ENCODE measurements at places on chromosomes 11 and 22. TPM values are rescaled to one million over a fixed set of nuclear protein-coding genes. Genes with fewer than 3 reads are reported as not detected.

GRCh38 chr11:23364076-23364475 lies 503.8 kb upstream of the CCDC179 start:
- ATAC-seq: no peak

DNA sequence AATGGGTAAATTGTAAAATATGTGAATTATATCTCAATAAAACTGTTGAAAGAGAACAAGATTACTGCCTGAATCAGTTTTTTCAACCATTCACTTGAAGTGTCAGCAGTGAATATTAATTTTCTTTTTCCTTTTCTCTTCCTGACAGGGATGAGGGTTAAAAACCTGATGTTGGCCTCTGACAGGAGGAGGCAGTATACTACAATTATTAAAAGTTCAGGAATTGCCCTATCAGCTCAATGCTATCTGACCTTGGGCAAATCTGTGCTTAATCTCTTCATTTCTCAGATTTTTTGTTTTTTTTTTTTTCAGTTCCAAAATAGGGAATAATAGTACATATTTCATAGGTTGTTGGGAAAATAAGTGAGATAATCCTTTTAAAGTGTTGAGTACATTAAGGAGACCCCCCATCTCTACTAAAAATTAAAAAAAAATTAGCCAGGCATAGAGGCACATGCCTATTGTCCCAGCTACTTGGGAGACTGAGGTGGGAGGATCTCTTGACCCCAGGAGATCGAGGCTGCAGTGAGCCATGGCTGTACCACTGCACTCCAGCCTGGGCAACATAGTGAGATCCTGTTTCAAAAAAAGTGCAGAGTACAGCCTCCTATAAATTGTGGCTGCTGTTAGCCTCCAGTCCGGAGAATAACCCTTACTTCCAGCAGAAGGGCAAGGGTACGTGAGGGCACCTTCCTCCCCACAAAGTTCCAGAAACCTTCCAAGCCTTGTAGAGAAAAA lies 48.8 kb downstream of the TRIM44 start:
- ATAC-seq: no peak

GRCh38 chr11:14075118-14076078 lies 112.9 kb downstream of the SPON1 start:
- peak; percentile 99 for ATAC-seq

DNA sequence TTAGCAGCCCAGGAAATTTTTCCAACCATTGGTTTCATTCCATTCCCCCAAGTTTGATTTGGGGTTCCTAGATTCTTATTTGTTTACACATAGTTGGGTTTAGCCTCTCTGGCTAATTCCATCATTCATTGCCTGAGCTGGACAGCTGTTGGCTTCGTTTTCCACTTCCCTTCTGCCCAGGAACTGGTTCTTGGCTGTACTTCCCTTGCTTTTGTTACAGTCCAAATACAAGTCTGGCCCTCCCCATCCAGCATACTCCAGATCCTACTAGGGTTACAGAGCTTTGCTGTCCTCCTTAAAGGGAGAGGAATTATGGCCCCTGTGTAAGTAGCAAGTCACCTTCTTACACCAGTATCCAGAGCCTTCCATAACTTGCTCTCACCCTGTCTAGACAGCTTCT lies 356.3 kb downstream of the FAT3 start:
- ATAC-seq: no peak

DNA sequence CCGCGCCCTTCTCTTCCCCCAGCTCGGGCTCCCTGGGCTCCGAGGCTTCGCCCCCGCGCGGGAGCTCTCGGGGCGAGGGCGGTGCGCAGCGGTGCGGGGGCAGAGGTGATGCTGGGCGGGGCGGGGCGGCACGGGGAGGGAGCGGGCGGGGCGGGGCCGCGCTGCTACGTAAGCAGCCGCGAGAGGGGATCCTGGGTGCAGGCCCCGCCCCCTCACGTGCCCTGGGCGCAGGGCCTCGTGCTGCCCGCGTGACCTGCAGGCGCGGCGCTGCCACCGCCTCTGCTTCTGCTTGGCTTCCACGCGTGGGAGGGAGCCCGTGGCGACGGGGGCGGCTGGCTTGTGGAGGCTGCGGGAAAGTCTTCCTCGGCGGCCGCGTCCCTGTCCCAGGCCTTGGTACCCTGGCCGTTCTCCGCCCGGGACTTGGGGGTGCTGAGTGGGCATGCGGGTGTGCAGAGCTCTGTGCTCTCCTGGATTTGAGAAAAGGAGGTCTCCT lies 132.6 kb upstream of the HSD17B12 start:
- ATAC-seq: no peak

DNA sequence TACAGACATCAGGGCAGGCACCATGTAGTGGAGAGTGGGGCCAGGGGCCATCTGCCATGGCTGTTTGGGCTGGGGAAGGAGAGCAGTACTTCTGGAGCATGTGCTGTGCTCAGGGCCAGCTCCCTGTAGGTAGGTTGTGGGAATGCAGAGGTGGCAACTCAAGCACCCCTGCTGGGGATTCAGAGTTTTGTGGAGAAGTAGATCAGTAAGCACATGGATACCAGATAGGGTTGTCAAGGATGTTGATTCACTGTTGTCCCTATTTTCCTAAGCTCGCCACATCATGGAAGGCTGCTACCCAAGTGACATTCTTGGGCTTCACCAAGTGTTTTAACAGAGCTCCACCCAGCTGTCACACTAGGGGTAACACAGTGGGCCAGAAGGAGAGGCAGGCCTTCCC lies 67.2 kb downstream of the BMAL1 start:
- no peak for ATAC-seq

DNA sequence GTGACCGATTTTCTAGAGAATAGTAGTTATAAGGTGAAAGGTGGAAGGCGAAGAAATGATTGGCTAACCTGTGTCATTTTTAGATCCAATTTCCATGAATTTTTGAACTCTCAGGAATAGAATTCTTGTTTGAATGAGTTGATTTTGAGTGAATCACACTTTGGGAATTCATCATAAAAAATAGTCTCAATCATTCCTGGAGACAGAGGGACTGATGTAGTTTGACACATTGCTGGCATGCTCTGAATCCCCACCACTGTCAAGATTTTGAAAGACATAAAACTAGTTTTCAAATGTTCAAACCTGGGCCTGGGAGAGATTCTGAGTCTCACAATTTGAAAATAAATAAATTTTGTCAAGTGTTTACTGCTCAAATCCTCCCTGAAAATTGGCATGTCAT lies 861.4 kb upstream of the RAG2 start:
- no peak for ATAC-seq

GRCh38 chr11:124760205-124760652 lies 1.9 kb downstream of the ESAM start:
- ATAC-seq: no peak

DNA sequence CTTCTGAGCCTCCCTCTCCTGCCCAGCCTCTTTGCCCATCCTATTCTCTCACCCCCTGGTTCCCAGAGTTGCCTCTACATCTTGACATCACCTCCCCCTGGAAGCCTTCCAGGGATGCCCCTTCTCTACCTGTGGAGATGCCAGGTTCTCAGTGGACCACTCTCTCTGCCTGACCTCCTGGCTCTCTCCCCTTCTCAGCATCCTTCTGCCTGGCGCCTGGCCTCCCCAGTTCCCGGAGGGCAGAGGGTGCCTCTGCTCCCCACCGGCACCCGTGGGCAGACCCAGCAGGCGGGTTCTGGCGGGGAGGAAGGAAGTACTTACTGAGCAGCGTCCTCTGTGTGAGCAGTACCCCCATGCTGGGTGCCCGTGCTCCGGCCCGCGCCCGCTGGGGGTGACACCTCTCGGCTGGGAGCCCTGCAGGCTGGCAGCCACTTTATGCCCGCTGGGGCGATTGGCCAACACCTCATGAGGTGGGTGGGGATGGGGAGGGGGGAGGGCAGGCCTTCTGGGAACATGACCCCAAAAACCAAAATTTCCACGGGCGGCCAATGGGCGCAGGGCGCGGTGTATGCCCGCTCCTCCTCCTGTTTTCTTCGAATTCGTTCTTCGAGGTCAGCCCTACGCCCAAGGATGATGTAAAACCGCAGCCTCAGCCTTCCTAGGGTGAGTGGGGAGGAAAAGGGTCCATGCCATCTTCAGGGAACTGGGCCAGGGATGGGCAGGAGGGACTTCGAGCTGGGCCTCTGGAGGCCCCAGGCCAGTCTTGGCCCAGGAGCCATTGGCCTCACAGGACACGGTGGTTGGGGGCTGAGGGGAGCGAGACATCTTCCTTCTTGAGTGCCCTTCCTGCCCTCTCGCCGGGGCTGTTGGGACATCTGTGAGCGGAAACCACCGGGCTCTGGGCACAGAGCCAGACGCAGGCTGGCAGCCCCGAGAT lies at the start of gene OSM:
Gene OSM (minus strand): TSS at position 407 of the 937 bp plus-strand sequence. CDS start 52 bp downstream, at position 355.
- ATAC-seq: peak; percentile 58

- no peak for ATAC-seq
Measured at GRCh38 chr22:44291674-44292360, 20.9 kb downstream of the SHISAL1 start.

- ATAC-seq: no peak
Measured at GRCh38 chr11:124676386-124676785, 2.7 kb downstream of the SPA17 start.

DNA sequence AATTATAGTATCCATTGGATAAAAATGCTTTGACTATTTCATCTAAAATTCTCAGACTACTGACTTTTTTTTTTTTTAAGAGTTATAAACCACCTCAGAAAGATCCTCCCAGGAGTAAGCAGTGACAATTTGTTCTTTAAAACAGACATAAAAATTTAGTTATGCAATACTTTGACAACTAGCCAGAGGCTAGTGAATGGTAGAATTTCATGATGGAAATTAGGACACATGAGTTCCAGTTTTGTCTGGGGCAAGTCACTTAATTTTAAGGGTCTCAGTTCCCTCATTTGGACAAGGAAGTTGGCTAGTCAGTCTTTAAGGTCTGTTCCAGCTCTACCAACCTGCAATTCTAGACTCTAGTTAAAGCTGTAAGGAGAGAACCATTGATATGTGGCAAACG lies 2.9 kb downstream of the IL18 start:
- no peak for ATAC-seq

GRCh38 chr22:24768537-24769374 lies 5.8 kb downstream of the PIWIL3 start:
- peak; percentile 68 for ATAC-seq

DNA sequence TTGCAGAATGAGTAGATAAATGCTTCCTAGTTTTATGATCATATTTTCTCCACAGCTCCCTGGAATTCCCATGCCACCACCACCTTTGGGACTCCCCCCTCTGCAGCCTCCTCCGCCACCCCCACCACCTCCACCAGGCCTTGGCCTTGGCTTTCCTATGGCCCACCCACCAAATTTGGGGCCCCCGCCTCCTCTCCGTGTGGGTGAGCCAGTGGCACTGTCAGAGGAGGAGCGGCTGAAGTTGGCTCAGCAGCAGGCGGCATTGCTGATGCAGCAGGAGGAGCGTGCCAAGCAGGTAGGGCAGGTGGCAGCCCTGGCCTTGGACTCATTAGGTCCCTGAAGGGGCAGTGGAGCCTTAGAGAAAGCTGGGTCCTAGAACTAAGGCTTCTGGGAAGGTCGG lies 2.9 kb downstream of the SF3B2 start:
- no peak for ATAC-seq

GRCh38 chr11:37230865-37231264 lies 632.8 kb upstream of the RAG2 start:
- no peak for ATAC-seq

DNA sequence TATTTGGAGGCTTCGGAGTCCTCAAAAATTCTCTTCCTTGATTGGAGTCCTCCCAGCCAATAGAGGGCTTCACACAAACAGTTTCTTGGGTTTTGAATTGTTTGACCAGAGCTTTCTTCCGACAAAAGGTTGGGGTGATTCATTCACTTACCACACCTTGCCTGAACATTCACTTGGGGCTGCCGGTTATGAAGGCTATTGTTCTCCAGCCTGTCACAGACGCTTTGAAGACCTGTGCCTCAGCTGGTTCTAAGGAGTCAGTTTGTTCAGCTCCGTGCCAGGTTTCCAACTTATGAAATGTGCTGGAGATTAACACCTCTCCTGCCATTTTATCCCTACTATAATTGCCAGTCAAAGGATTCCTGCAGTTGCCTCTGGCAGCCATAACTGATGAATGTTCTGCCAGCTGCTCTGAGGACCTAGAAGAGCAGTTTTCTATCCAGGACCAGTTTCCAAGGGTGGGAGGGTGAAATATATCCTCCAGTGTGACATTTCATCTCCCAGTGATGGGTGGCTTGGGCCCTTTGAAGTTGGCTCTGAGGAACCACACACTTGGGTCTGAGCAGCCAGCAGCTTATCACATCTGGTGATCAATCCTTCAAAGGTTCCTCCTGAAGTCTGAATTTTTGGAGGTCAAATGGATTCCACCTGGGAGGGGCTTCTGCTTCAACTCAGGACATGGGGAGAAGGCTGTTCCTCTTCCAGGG lies 31.4 kb downstream of the LIMK2 start:
- ATAC-seq: no peak

The OR6A2 gene
- not detected for total RNA-seq

The WT1 gene
- total RNA-seq: not detected

The GAB4 gene
- not detected for total RNA-seq

The RTN4R gene
- total RNA-seq: 1.4 TPM

The DKK3 gene
- total RNA-seq: not detected

Data from activated T-helper 17 cell treated with anti-CD3 and anti-CD28 coated beads, Interleukin-2, amount 50 U/mL, for 72 hours (primary cell).